Breast epithelium (tissue), 4 donors: ENCODE measurements at places on chromosomes 6 and 20. TPM values are rescaled to one million over a fixed set of nuclear protein-coding genes. Genes with fewer than 3 reads are reported as not detected.

The RBPJL gene
- total RNA-seq = not detected

The COL12A1 gene
- total RNA-seq = 90.9 TPM

- no peak overlapping the region for H3K27ac ChIP-seq
- no peaks in the 10 kb centered on the region for H3K4me1 ChIP-seq
- no peaks in the 10 kb centered on the region for H3K27me3 ChIP-seq
- H3K4me3 ChIP-seq = no peak overlapping the region
Measured at GRCh38 chr6:34617231-34617630, 61.1 kb upstream of the SPDEF start.

GRCh38 chr20:52975029-52975732 lies 3.0 kb downstream of the TSHZ2 start:
- H3K36me3 ChIP-seq = no peaks in the 10 kb centered on the region
- no peak for DNase-seq

DNA sequence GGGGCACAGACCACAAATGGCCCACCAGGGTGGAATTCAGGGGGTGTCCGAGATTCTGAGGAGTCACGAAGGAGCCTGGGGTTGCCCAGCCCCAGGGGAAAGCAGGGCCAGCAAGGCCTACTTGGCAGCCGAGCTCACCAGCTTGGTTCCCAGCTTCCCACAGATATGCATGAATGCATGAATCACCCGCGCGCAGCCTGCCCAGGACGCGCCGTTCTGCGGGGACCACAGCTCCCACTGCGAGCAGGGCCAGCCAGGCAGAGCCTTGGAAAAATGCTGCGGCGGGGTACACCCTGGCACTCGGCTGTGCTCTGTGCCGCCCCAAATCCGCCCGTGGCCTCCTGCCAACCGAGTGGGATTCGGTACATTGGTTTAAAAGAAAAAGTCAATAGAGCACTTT lies 211.0 kb downstream of the NFATC2 start:
- no peaks in the 10 kb centered on the region for H3K27me3 ChIP-seq
- no peak overlapping the region for H3K27ac ChIP-seq
- no peaks in the 10 kb centered on the region for H3K36me3 ChIP-seq
- no peaks in the 10 kb centered on the region for H3K4me1 ChIP-seq
- DNase-seq = no peak
- H3K4me3 ChIP-seq = no peak overlapping the region

The SLC22A2 gene
- not detected for total RNA-seq

The CCDC167 gene
- 14.8 TPM for total RNA-seq

GRCh38 chr20:18802012-18802634 lies 11.5 kb upstream of the SCP2D1 start:
- no peaks in the 10 kb centered on the region for H3K4me1 ChIP-seq
- no peak for DNase-seq
- no peak overlapping the region for H3K4me3 ChIP-seq
- no peaks in the 10 kb centered on the region for H3K36me3 ChIP-seq
- H3K27ac ChIP-seq = no peak overlapping the region
- H3K27me3 ChIP-seq = no peaks in the 10 kb centered on the region

GRCh38 chr6:154797857-154798256 lies 64.6 kb downstream of the SCAF8 start:
- H3K4me1 ChIP-seq = no peaks in the 10 kb centered on the region
- no peak overlapping the region for H3K27ac ChIP-seq
- DNase-seq = no peak
- no peaks in the 10 kb centered on the region for H3K36me3 ChIP-seq
- H3K27me3 ChIP-seq = no peaks in the 10 kb centered on the region

GRCh38 chr6:39778581-39779255 lies 13.5 kb upstream of the DAAM2 start:
- no peaks in the 10 kb centered on the region for H3K36me3 ChIP-seq
- no peak overlapping the region for H3K4me3 ChIP-seq
- no peak for DNase-seq
- H3K27me3 ChIP-seq = no peaks in the 10 kb centered on the region
- no peak overlapping the region for H3K27ac ChIP-seq

The MAPK13 gene
- 45.2 TPM for total RNA-seq
